SK-N-SH treated with all-trans-retinoic acid at 6 μM for 48 hours (cell line): ENCODE measurements at places on chromosomes 13 and 19.

DNA sequence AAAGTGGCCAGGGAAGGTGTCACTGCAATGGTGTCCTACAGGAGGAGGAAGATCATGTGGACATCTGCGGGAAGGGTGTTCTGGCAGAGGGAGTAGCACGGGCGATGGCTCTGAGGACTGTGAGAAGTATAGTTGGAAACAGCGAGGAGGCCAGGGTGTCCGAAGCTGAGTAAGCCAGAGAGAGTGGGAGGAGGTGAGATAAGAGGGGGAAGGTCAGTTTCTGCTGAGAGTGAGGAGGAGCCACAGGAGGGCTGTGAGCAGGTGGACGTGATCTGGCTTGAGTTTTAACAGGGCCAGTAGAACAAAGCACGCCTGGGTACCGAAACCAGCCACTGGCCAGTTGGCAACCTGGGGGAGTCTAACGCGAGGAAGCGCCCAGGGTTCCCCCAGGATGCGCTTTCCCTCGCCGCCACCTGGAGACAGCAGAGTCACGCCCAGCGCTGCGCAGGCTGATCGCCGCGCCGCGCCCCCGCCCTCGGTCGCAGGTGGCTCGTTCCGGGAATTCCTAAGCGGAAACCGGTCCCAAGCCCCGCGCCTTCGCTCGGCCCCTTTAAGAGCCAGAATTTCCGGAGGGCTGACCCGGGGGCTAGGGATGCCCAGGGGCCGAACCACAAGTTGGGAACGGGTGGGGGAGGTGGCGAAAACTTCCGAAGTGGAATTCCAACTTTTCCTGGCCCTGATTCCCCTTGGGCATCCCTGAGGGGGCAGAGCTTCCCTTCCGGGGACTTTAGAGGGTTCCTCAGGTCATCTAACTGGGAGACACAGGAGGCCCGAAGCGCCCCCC lies 1.1 kb upstream of the LSR start:
- ATAC-seq, result no peak

DNA sequence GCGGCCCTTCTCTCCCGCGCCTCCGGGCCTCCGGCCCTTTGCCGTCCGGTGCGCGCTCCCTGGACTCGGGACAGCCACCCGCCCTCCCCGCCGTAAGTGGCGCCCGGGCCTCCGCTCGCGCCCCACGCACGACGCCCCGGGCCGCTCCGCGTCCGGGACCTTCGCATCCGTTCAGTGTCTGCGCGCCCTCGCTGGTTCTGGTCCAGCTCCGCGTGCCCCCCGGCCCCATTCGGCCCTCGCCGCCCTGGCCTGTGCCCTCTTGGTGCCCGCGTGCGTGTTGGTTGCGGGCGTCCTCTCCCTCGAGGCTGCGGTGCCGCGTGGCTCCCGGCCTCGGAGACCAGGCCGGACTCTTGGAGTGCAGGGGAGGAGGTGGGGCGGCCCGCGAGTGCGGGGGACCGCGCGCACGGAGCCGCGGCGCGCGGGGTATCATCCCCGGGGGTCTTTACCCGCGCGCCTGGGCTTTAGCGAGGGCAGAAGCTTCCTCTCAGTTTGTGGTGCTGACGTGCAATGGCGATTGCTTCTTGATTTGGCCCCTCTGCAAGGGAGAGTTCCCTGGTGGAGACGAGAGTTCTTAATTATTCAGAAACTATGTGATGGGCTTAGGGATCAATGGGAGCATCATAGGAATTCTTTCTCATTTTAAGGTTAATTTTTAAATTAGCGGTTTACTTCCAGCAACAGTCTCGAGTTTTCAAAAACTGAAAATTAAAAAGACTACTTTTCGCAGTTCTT lies 757 bp downstream of the WASF3 start:
- ATAC-seq, result peak; percentile 5

- peak; percentile 40 for ATAC-seq
Measured at GRCh38 chr13:95301968-95302393, 730 bp upstream of the ABCC4 start.

DNA sequence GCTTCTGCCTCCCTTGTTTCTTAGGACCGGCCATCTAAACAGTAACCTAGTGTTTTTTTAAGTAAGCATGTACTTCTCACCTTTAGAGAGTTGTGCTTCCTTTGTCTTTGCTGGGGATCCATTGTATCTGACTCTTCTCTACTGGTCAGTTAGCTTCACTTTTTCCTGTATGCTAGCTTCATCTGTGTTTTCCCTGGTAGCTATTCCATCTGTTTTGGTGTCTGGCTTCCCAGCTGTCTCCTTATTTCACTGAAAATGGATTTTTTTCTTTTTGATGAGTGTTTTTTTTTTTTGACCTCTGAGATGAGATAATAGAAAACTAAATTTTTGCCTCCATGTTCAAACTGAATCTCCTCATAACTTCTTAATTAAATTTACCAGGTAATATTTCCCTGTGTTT lies 637.0 kb upstream of the SLC10A2 start:
- ATAC-seq, result no peak

- no peak for ATAC-seq
Measured at GRCh38 chr13:32837973-32838927, 178.0 kb upstream of the KL start.

- no peak for ATAC-seq
Measured at GRCh38 chr19:5125797-5126497, 157.0 kb downstream of the KDM4B start.

DNA sequence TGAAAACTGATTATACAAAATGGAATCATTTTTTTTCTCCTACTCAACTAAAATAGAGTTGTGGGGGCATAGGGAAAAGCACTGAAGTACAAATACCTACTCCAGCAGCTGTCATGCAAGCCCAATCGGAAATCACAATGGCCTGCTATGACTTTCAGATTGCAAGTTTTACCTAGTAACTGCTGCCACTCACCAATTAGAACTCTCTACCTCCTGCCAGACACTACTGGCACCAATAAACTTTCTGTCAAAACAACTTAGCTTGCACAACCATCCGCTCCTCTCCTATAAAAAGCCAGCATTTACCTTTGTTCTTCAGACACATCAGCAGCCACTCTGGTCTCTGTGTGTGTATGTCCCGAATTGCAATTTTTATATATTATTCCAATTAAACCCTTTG lies 9.3 kb upstream of the TRPC4 start:
- ATAC-seq, result no peak

- no peak for ATAC-seq
Measured at GRCh38 chr13:22047082-22047784, 376.4 kb downstream of the FGF9 start.

GRCh38 chr13:48994706-48995105 lies 19.0 kb downstream of the FNDC3A start:
- ATAC-seq, result no peak

GRCh38 chr13:32893176-32893575 lies 123.0 kb upstream of the KL start:
- no peak for ATAC-seq

GRCh38 chr13:54183166-54183565 lies 1154.6 kb downstream of the OLFM4 start:
- no peak for ATAC-seq

DNA sequence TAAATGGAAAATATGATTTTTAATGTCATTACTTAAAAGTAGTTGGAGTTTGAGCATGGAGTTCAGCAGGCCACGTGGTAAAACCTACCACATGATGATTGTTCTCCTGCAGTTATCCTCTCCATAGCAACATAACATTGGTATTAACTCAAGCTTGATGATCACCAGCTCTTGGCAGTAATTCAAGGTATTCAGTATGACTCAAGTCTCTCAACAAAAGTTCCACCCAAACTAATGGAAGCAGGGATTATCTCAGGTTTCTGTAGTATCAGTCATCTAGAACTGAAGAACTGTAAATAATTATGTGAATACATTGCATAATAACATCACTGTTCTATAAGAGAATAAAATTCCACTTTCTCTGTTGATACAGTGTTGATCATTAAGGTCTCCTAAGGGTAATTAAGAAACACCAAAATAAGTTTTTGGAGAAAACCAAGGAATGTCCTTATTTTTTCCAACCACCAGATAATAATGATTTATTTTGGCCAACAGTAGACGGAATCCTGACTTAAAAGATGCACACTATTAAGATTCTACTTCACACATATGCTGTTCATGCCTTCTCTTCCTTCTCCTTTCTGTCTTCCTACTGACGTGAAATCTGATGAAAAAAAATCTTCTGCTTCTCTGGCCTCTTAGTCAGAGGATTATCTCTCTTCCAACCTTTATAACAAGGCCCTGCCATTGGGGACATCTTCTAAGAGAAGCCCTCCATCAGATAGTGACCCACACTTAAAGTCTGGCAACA lies 1092.3 kb downstream of the EFNB2 start:
- ATAC-seq, result peak; percentile 92

DNA sequence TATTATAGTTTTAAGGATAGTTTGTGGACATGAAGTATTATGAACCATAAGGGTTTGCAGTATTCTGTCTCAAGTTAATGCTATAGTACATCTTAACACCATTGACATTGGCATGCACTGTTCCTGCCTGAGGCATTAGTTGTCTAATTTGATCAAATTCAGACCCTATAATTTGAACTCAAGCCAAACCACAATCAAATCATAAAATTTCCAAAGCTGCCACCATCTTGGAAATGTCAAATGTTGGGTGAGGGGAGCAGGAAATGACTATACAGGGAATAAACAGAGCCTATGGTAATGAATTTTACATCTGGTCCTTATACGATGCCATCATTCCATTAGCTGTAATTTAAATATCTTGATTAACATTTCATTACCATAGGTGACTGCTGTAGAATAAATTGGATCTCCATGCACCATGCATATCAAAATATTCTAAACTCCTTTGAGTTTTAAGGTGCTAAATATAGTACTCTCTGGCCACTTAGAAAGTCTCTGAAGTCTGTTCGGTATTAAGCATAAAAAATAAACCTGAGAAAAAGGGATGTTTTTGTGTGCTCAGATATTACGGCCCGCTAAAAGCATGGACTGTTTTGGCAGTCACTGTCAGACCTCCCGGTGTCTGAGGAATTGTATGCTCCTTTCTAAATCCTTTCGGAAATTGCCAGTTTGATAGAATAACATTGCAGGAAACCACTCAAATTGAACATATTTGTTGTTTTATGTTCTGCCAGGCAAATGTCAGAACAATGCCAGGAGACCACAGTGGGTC lies 257.7 kb downstream of the SPRY2 start:
- ATAC-seq, result peak; percentile 70

DNA sequence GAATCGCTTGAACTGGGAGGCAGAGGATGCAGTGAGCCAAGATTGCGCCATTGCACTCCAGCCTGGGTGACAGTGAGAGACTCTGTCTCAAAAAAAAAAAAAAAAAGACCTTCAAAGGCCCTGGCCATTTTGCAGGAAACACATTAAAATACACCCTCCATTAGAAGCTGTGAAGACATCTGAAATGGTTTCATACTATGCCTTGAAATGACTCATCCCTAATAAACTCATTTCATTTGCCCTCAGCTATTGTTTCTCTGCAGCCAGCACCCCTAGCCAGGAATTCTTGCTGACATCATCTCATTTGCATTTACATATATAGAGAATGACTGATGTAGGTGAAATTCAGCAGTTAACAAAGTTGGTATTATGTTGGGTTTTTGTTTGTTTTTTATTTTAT lies 8.7 kb downstream of the EML2 start:
- peak; percentile 77 for ATAC-seq

DNA sequence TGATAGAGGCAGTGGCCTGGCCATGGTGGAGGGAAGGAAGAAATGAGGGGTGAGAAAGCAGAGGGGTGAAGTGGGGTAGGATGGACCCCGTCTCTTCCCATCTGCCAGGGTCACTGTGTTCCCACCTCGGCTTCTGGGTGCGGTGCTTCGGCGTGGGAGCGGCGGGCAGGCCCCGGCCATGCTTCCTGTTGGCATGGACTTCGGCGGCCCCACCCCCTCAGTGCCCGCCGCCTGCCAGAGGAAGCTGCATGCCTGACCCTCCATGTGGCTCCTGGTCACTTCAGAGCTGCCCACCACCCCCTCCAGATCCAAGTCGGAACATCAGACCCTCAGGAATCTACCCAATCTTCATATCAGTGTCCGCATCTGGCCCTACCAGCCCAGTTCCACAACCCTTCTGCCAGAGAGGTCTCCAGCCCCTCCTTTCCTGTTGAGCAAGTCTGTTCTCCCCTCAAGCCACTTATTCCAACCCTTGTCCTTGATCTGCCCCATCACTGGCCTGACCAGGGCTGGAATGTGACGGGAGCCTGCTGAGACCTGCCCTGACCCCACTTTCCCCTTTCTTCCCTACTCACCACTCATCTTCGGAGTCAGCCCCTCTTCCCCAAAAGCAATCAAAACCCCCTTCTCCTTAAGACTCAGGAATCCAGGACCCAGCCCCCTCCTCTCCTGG lies 1.5 kb downstream of the KCNN4 start:
- ATAC-seq, result no peak

GRCh38 chr19:4368128-4368820 lies 24.9 kb downstream of the MPND start:
- peak; percentile 13 for ATAC-seq

- ATAC-seq, result no peak
Measured at GRCh38 chr13:46822551-46822950, 25.6 kb upstream of the ESD start.

DNA sequence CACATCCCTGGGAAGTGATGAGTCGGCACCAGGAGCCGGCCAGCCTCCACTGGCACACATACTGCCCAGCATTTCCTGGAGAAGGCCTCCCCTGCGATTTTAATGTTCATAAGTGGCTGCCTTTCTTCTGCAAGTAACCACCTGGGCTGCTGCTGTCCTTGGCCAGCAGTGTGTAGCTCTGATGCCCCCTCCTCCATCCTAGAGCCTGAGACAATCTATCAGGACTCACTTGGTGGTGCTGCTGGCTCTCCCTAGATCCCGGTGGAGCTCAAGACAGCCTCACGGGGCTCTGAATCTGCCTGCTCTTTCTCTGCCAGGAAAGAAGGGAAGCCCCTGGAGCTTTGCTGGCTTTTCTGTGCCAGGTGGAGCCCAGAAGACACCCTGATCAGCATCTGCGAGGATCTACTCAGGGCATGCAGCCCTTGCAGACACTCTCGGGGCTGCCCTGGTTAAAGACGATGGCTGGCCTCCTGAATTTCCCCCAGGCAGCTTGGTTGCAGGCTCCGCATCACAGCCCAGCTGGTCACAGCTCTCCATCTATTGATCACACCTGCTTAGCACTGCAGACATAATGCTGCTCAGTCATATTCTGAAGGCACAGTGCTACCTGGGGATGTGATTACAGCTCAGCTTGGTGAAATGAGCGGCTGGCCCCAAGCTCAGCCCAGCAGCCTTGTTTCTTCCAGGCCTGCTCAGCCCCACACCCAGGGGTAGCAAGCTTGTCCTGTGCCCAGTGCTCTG lies 122.3 kb downstream of the ZDHHC20 start:
- peak; percentile 51 for ATAC-seq

DNA sequence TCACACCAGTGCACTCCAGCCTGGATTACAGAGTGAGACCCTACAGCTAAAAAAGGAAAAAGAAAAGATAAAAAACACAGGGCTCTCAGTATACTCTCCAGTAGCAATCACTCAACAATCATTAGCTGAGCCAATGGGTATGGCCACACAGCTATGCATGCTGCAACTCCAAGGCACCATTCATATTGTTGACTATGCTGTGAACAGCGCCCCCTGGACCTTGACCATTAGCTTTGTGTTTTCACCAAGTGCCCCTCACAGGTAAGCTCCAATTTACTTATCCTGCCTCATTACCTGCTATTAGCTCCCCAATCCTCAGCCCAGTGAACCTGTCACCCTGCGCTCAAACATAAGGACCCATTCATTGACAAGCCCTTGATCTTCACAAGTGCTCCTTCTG lies 35.8 kb downstream of the ZIC5 start:
- no peak for ATAC-seq

GRCh38 chr19:55209693-55210472 lies 582 bp upstream of the PTPRH start:
- peak; percentile 69 for ATAC-seq
